Hindlimb muscle (tissue), 1 donor: ENCODE measurements at places on chromosomes 13 and 19. TPM values are rescaled to one million over a fixed set of nuclear protein-coding genes. Genes with fewer than 3 reads are reported as not detected.

DNA sequence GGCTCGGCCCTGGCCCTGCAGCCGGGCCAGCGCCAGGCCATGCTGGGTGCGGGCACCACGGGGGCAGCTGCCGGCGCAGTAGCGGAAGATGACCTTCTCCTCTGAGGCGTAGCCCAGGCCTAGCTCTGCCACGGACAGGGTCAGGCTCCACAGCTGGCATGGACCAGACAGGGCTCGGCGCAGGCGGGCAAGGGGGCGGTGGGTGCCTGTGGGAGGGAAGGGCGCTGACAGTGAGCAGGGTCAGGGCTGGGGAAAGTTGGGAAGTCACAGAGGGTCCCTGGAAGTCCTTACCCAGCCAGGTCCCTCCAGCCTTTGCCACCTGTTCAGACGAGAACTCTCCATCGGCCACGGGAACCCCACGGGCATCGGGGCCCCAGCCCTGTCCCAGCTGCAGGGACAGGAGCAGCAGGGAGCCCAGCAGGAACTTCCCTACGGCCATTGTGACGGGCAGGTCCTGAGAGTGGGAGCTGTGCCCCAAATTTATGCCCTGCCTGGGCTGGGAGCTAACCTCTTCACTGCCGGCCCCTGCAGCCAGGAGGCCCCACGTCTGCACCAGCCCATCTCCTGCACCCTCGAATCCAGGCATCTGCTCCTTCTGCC lies at the start of gene PSPN:
PSPN (minus strand) TSS at position 523 of the 600 bp plus-strand sequence; CDS start at position 439, 84 bp downstream.
- DNase-seq: no peak

DNA sequence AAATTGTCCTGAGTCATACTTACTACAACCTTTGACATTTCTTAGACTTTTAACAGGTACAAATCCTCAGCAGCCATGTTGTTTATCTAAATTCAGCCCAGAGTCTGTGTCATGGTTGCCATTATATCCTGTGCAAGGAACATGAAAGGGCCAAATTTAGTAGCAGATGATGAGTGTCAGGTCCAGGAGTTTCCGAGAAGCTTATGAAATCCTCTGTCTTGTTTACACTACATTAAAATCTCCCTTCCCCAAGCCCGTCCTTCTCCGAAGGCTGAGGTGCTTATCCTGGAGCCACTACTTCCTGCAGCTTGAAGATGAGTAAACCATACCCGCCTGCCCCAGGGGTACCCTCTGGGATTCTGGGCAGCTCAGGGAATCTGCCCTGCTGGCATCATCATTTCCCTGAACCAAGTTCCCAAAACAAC lies 102.6 kb upstream of the SERP2 start:
- no peak for DNase-seq

GRCh38 chr13:102792396-102792795 lies 6.4 kb downstream of the POGLUT2 start:
- DNase-seq: no peak

- DNase-seq: no peak
Observed at GRCh38 chr19:44706506-44707236, 7.7 kb downstream of the CEACAM16 start.

DNA sequence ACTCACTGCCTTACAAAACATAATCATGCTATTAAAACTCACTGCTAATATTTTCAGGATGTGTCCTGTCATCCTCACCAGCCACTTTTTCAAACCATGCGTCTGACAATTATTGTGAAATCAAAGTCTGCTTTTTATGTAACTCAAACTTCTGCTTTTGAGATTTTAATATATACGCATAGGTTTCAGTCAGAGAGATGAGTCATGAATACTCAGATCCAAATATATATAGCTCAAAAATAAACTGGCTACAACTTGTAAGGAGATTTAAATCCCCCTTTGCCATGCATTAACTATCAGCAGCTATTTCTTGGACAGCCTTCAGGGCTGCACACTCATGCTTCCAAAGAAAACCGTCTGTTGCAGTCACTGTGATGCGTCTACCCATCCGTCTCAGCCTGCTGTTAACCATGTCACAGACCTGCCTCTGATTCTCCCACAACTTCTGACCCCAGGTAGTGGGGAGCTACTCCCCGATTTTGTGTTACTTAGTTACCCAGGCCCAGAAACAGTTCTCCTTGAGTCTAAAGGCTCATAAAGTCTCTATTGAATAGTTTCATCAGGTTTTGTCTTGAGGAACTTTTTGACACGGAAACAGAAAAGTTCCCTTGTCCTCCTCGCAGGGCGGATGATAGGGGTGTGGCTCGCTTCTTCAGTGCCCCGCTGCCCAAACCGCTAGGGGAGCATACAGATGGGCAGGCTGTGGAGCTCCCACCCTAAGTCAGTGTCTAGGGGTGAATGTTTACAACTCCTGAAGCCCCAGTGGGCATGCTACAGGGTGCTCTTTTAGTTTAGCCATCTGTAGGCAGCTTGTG lies 33.8 kb upstream of the SGCG start:
- DNase-seq: peak; percentile 22

- no peak for DNase-seq
Observed at GRCh38 chr13:113935001-113935844, 38.7 kb downstream of the C13orf46 start.

- no peak for DNase-seq
Observed at GRCh38 chr19:5024282-5024681, 55.4 kb downstream of the KDM4B start.

GRCh38 chr13:45199711-45200110 lies 1.1 kb downstream of the KCTD4 start:
- DNase-seq: peak; percentile 42

- no peak for DNase-seq
Observed at GRCh38 chr19:5152013-5152763, 183.3 kb downstream of the KDM4B start.

DNA sequence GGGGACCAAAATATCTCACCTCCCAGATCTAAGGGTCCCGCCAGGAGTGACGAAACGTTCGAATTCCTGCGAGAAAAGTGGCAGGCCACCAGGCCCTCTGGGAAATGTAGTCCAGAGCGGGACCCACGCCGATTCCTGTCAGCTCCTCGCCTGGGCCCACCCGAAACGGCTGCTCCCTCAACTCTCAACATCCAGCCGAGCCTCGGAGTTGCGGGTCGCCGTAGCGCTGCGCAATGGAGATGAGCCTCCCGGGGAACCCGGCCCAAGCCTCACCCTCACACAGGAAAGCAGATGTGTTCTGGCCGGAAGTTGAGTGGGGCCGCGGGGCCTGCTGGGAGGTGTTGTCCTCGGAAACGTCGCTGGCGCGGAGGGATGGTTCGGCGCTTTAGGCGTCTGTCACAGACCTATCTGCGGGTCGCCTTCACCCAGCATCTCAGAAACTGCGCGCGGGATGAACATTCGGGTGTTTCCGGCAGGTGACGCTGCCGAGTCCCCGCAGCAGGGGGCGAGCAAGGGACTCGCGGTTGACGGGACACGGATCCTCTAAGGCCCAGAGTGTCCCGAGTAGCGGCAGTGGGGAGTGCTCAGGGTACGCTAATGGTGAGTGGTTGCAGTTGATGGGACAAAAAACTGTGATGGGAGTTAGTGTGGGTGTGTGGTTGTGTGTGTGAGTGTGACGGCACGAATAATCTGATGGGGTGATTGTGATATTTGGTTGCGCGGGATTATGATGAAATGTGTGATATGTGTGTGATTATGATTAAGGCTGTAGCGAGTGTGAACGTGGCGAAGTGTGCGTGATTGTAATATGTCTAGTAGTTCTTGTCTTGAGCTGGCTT lies at the start of the genes ZNF568 and ZNF829:
ZNF568 (plus strand) TSS at position 341 of the 839 bp plus-strand sequence. CDS start 6,439 bp downstream, outside the sequence.
ZNF829 (minus strand) TSS at position 300 of the 839 bp plus-strand sequence. CDS start 1,124 bp downstream, outside the sequence.
- peak; percentile 92 for DNase-seq

DNA sequence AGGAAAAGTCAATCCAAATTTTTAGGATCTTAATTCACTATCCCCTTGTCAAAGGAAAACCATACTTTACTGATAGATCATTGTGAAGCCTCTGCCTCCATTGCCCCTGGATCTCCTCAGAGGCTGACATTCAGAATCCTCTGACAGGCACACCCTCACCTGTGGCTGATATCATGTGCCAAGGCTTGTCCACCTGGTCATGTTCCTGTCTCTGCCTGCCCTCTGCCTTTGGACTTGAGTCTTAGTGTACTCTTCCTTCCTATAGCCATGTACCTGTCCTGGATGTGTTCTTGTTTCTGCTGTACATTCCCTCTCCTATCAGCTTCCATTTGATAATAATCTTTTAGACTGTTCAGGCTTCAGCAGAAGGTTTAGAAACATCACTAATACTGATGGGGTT lies 179.4 kb downstream of the TNFSF13B start:
- no peak for DNase-seq

DNA sequence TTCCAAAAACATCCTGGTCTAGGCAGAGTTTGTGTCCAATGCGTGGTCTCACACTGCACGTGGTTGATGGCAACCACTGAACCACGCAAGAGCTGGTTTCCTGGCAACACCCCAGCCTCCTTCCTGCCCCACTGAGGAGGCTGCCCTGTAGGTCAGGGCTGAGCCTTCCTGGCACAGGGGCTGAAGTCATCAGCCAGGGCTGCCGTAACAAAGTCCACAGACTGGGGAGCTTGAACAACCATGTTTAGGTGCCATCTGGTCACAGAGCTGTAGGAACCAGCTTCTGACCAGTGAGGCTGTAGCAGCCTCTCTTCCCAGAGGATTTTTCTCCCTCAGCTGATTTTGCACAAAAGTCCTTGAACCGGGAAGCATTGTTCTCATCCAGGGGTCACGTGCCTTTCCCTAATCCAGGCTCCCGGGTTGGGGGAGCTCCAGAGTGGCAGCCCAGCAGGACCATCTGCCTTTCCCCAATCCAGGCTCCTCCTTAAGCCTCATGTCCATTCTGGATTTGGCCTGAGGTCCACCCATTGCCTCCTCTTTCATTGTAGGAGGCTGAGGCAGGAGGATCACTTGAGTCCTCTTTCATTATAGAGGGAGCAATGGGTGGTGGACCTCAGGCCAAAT lies 53.9 kb downstream of the CHST8 start:
- no peak for DNase-seq

GRCh38 chr13:48054601-48055000 lies 17.1 kb downstream of the NUDT15 start:
- DNase-seq: no peak

- DNase-seq: no peak
Observed at GRCh38 chr13:109357751-109358471, 428.5 kb downstream of the IRS2 start.

- peak; percentile 50 for DNase-seq
Observed at GRCh38 chr19:43606569-43607229, 5.2 kb upstream of the SRRM5 start.

DNA sequence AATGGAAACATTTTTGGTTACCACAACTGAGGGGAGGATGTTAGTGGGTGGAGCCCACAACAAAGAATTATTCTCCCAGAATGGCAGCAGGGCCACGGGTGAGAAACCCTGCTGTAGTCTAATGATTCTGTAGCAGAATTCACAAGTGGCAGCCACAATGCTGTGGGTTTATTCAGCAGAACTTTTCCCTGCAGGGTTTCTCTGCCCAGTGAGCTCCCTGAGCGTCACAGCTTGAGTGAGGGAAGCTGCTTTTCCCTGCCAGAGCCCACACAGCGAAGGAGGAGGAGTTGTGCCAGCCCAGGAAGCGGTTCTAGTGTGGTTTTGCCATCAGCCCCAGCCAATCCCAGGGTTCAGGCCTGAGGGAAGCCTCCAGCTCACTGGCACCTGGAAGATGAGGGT lies 4.4 kb downstream of the ATP12A start:
- DNase-seq: no peak

DNA sequence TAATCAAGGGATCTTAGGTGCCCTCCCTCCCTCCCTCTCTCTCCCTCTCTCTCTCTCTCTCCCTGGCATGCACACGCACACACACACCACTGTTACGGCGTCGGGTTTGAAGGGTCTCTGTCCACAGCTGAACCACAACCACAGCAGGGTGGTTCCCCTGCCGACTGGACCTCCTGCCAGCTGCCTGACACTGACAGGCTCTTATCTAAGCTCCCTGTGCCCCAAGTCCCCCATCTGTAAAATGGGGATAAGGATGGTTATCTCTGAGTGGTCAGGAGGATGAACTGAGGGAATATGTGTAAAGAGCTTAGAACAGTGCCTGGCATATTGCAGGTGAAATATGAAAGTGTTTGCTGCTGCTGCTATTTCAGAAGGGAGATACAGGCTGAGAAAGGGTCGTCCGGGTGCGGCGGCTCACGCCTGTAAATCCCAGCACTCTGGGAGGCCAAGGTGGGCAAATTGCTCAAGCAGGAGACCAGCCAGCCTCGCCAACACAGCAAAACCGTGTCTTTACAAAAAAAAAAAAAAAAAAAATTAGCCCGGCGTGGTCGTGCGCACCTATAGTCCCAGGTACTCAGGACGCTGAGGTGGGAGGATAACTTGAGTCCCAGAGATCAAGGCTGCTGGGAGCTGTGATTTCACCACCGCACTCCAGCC lies 852 bp upstream of the SHISA7 start:
- no peak for DNase-seq

DNA sequence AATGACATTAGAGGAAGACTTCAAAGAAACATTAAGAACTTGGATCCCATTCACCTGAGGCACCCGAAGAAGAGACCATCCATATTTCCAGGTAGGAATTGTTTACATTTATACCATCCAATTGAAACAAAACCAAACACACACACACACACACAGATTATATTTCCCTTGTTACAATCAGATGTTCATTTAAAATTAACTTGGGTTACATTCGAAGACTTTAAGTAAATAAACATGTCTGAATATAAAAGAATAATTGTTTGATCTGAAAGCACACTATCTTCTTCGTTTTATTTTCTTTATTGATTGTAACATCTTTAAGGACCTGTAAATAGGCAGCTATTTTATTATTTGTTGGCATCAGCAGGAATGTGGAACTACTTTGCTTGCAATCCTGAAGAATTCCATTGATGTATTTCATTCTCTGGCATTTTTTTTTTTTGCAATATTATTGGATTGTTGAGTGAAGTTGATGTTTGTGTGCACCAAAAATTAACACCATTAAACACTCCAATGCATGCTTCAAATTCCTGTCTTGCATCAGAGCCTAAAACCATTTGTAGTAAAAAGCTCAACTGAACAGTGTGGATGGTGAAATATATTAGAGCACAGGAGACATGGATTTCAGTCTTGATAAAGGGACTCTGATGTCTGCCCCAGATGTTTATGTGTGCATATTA lies 85.3 kb upstream of the FRY start:
- no peak for DNase-seq

- no peak for DNase-seq
Observed at GRCh38 chr19:49802836-49803528, 10.1 kb downstream of the FUZ start.

The FCAR gene
- 0.35 TPM for polyA plus RNA-seq

The LCP1 gene
- 14.2 TPM for polyA plus RNA-seq

The LILRB1 gene
- polyA plus RNA-seq: 2.0 TPM

The KIR2DL1 gene
- not detected for polyA plus RNA-seq

The CALR3 gene
- not detected for polyA plus RNA-seq

The IFNL4 gene
- not detected for polyA plus RNA-seq

The CEACAM8 gene
- polyA plus RNA-seq: 0.09 TPM

The ZSCAN4 gene
- not detected for polyA plus RNA-seq

The PDE4A gene
- 5.0 TPM for polyA plus RNA-seq

The C1QTNF9 gene
- 8.7 TPM for polyA plus RNA-seq
